ENCODE measurements at places on chromosomes 3 and 15.

DNA sequence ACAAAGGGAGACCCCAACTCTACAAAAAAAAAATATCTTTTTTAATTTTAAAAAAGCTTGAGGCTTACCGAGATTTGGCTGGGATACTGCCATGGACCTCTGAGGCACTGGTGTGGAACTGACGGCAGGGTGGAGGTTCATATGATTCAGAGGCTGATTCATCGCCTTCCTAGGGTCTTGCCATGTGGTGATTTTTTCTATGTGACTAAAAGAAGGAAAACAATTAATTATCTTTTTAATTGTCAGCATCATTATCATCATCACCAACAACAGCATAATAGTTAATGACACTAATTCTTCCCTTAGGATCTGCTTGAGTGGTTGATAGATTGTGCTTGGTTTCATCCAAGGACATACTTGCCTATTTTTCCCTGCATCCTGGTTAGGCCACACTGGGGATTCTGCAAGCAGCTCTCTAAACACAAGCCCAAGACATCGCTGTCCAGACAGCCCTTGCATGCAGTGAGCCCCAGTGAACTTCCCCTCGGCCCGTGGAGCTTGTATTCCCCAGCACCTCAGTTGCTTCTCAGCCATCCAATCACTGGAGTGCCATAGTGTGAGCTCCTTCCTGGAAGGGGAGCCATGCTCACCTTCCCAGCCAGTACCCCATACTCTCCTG, 84.9 kb downstream of the WWTR1 start:
- DNase-seq: no peak

GRCh38 chr3:152385761-152386160, 117.0 kb downstream of the MBNL1 start:
- DNase-seq: peak; percentile 40

- no peak for DNase-seq
Observed at GRCh38 chr15:91152896-91153581, 53.0 kb downstream of the SV2B start.

GRCh38 chr15:34436126-34436955, 1.3 kb downstream of the GOLGA8A start:
- no peak for DNase-seq

DNA sequence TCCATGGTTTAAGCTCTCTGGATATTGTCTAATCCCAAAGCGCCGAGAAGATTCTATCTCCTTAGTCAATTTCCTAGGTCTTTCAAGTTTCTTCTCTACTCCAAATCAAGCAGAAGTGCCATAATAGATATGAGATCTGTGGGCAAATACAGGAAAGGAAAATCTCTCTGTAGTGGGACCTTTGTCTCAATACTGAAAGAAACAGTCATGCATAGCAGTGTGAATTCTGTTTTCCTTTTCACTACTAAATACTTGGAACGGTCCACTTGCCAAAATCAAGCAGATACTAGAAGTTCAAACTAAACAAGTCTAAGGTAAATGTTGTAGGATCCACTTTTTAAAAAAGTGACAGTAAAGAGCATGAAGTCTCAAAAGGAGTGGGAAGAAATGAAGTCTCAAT, 236.6 kb downstream of the ZMAT3 start:
- DNase-seq: no peak

GRCh38 chr3:63497641-63498040, 154.8 kb upstream of the SNTN start:
- no peak for DNase-seq

- no peak for DNase-seq
Observed at GRCh38 chr15:31473385-31474058, 146.9 kb downstream of the KLF13 start.

Data from AG09309 (cell line).